ENCODE measurements at places on chromosomes 11 and 22.

DNA sequence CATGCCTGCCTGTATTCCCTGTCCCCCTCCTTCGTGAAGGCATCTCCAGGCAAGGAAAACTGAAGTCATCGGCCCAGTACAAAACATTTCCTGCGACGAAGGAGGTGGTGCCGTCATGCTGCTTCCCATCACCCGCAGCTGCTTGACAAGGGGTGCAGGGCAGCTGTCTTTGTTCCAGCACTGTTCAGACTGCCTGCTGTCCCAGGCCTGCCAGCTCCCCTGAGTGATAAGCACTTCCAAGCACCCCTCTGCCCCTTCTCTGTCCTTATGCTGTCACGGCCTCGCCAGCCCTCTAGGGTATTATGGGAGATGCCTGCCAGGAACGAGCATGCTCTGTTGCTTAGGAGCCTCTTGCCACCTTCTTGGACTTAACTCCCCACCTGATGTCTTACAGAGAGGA is 37.1 kb upstream of the BSX start:
- no peak for DNase-seq

GRCh38 chr11:29333993-29334775 is 682.6 kb downstream of the KCNA4 start:
- peak; percentile 54 for DNase-seq

DNA sequence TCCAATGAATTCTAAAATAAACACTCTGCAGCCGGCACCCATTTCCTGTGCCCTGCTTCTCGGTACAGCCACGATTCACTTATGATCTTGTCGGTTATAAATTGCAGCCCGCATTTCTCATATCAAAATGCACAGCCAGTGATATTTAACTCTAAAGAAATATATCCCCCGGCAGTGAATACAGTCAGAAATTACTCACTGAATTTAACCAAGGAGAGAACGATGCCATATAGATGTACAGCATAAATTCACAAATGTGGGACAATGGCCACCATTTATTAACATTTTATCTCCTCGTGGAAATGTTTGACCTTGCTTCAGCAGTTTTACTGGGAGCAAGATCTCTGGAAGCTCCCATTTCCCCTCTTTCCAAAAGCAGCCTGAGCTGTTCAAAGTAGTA is 1517.8 kb downstream of the BRD1 start:
- no peak for DNase-seq

DNA sequence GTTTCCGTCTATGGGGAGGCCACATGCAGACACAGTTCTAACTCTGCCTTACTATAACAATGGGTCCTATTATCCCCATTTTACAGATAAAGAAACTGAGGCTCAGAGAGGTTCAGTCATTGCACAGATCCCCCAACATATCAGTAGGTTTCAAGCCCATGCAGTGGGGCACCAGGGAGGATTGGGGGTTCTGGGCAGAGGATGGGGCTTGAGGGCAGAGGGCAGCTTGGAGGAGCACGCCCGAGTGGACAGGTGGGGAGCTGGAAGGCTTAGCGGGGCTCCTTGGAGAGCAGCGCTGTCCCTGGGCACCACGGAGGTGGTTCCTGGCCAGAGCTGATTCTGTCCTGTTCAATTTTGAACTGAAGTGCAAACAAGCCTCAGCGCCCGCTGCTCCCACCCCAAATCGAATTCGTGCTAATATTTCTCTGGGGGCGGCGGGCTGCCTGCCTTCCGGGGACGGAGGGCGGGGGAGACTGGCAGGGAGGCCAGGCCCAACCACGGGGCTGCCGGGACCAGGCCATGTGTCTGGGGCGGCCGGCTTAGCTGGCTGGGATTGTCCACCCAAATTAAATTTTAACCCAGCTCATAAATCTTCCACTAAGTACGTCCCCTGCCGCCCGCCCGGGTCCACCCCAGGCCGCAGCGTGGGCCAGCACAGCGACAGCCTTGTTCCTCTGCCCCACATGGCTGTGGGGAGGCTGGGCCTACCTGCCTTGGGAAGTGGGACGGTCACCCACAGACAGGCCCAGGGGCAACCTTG is 49.4 kb downstream of the FLRT1 start:
- no peak for DNase-seq

DNA sequence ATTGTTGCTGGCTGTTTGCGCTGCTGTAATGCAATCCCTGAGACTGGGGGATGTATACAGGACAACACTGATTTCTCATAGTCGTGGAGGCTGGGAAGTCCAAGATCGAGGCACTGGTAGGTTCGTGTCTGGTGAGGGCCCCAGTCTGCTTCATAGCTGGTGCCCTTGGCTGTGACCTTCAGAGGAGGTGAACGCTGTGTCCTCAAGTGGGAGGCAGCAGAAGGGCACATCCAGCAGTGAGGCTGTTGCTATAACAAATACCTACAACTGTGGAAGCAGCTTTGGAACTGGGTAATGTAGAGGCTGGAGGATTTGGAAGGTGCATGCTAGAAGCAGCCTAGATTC is 21.3 kb downstream of the KRTAP5-5 start:
- no peak for DNase-seq

GRCh38 chr11:119829402-119829801 is 100.4 kb upstream of the NECTIN1 start:
- no peak for DNase-seq

DNA sequence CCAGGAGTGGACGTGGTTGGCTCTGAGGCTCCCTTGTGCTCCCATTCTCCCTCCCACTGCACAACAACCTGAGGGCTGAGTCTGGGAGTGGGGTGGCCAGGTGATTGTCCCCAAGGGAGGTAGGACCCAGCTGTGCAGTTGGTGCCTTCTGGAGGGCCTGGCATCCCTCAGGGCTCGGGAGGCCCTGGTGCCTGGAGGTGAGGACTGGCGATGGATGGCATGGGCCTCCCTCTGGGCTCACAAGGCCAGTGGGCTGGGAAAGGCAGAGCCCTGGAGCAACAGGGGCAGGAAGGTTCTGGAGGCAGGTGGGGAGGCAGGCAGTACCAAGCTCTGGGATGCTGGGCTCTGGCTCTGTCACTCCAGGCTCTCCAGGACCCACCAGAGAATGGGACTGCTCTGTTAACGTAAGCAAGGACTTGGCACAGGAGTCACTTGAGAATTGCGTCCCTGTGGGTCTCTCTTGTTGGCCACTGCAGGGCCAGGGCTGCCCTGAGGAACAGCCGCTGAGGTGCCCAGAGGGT is 114.2 kb downstream of the KCNQ1OT1 start:
- no peak for DNase-seq

DNA sequence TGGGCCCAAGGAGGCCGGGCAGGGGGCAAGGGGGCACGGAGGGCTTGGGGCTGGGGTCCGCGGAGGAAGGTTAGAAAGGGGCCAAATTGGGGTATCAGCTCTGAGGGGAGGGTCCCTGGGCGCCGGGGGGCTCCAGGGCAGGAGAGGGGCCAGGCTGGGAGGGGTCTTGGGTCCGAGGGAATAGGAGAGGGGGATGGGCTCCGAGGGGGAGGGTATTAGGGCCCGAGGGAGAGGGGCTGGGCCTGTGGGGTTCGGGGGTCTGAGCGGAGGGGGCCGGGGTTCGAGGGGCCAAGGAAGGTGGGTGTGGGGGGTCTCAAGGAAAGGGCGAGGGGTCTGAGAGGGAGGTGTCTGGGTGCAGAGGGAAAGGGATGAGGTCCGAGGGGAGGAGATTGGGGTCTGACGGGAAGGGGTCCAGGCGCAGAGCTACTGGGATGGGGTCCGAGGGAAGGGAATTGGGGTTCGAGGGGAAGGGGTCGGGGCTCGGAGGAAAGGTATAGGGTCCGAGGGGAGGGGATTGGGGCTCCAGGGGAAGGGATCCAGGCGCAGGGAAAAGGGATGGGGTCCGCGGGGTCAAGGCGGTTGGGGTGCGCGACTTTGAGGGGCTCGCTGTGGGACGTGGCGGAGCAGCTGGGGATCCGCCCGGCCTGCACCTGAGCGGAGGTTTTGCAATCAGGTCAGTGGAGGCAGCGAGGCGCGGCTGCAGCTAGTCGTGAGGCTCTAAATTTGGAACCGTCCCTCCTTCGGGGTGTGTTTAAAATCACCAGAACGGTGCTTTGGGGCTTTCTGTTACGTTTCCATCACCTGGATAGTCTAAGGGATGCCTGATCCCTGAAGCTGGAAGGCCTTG is 728 bp downstream of the CTTN start:
- no peak for DNase-seq

DNA sequence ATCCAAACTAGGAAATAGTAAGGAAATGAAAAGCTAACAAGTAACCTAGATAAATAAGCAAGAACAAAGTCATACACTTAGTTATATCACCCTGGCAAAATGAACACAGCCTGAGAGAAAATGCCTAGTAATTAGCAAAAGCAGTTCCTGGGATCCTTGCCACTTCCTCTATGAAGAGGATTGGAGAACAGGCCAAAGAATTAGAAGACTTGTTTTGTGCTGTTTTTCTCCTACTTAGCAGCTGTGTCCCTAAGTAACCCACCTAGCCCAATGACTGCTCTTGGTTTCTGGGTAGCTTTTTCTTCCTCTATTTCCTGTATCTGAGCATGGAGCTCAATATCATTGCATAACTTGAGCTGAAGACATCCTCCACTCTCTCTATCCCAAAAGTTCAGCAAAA is 713.9 kb downstream of the ETS1 start:
- no peak for DNase-seq

DNA sequence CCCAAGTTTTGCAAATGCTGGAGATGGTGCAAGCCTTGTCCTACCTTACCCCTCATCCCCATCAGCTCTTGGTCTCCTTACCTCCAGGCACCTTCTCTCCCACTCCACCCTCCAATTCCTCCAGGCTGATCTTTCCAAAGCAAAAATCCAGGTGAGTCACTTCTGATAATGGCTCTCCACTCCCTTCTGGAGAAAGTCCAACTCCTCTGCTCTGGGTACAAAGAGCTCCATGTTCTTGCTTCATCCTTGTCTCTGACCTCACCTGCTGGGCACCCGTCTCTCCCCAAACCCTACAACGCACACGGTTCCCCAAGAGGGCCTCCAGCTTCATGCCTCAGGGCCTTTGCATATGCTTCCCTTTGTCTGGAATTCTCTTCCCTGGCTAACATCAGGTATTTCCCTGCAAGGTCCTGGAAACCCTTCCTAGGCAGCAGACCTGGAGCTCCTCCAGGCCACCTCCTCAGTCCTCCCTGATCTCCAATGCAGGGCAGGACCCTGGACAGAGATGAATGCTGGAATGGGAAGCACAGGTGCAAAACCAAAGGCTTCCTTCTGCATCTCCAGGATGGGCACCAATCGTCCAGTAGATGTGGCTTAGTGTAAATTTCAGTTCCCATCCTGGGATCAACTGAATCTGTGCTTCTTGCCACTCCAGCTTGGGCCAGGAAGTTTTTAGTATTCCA is 22.7 kb downstream of the IFT27 start:
- DNase-seq: no peak

- DNase-seq: peak; percentile 55
Observed at GRCh38 chr11:43278193-43278956, 33.4 kb upstream of the API5 start.

DNA sequence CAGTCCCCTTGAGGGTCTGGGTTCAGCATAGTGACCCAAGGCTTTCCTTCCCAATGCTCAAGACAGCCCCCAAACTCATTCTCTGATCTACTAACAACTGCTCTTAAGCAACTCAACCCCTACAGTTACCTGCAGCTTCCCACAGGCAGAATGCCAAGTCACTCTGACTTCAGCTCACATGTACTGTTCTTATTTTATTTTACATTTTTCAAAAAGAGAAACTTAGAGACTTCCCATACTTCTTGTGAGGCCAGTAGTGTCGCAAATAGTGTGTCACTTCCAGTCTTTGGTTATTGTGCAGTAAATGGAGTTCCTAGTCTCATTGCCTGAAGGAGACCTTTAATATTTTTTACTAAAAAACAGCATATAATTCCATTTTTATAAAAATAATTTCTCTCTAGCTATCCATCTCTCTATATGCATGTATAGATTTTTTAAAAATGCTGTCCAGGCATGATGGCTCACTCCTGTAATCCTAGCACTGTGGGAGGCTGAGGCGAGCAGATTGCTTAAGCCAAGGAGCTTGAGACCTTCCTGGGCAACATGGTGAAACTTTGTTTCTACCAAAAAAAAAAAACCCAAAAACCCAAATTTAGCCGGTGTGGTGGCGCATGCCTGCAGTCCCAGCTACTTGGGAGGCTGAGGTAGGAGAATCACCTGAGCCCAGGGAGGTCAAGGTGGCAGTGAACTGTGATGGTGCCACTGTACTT is 41.8 kb downstream of the ENTHD1 start:
- DNase-seq: no peak

GRCh38 chr11:11843211-11843621 is 1.4 kb downstream of the USP47 start:
- DNase-seq: peak; percentile 61

DNA sequence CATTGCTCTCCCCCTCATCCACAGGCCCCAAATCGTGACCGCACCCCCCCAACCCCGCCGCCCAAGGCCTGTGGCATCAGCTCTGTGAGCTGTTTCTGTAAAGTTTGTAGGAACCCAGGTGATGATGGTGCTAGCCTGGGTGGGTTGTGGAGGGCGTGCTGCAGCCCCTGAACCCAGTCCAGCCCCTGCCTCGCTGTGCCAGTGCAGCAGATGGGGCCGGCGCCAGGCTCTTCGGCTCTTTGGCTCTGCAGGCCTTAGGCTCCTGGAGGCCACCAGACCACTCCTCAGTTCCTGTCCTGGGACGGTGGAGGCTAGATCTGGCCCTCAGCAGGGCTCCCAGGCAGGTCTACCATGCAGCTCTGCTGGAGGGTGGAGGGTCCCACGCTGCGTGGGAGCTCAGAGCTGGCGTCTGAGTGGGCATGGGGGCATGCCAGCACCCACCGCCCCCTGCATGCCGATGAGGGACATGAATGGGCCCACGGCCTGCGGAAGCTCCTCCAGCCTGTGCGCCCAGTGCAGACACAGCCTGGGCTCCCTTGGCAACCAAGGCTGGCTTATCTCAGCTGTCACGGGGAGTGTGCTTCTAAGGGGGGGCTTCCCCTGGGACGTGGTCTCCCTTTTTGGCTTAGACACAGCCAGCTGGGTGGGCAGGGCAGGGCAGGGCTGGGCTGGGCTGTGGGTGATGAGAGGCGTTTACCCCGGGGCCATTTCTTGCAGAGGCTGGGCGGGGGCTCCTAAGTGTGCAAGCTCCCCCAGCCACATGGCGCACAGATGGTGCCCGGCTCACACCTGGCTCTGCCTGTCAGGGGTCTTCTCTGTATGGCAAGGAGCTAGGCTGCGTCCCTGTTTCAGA is 1187.6 kb downstream of the BRD1 start:
- DNase-seq: no peak

GRCh38 chr11:59967677-59968394 is 4.0 kb downstream of the OOSP4A start:
- DNase-seq: peak; percentile 75

DNA sequence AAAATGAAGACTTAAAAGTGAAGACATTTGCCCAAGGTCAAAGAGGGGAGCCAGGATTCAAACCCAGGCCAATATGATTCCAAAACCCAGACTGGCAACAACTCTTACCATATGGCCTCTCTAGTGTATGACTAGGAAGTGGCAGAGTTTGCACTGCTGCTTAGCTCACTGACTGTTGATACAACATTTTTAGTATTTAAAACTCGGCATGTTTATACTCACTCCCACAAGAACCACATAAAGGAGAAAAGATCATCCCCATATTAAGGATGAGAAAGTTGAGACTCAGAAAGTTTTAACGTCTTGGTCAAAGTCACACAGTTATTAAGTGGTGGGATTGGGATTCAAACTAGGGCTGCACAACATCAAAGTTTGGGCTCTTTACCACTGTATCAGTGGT is 81.7 kb downstream of the CCDC34 start:
- no peak for DNase-seq

GRCh38 chr11:108237058-108237481 is 14.2 kb downstream of the ATM start:
- DNase-seq: no peak

All from hematopoietic multipotent progenitor cell treated with erythropoietin and hydrocortisone succinate and interleukin-3 and kit ligand, for 4 days (in vitro differentiated cells).